ENCODE measurements at places on chromosomes 3 and 15.

- no peak for DNase-seq
These were observed 57.6 kb upstream of the TNFSF10 start for GRCh38 chr3:172580680-172581401.

DNA sequence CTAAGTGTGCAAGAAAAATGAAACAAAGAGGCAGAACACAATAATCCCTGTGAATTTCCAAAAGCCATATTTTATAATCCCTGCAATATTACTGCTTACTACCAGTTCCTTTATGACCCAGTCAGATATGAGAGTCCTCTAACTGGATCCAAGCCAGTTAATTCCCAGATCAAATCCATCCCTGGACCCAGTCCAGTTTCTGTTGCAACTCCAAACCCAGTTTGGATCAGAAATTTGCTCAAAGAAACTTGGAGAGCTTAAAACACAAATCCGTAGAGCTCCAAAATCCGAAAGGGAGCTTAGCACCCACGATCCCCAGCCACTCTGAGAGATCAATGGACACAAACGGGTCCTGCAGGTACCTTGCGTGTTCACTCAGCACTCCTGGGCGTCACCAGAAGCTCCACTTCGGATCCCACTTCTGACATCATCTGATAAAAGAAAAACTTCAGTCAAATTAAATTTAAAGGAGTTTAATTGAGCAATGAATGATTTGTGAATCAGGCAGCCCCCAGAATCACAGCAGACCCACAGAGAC, 32.6 kb upstream of the THUMPD3 start:
- no peak for DNase-seq

DNA sequence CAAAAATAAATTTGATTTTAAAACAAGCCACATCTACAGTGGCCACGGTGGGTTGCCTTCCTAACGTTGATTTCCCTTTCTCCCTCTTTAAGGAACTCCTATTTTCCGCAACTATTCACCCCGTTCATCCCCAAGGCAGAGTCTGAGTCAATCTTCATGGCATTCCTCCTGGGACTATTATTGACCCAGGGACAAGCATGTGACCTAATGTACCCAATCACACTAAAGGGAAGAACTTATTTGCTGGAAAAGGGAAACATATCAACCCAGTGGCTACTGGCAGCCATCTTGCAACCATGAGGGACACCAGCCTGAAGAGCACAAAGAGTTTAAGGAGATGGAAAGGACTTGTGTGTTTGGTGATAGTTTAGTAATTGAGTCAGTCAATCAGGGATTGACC, 55.4 kb upstream of the ARHGEF3 start:
- no peak for DNase-seq

GRCh38 chr15:101022876-101023275, 103.7 kb downstream of the LRRK1 start:
- DNase-seq = peak; percentile 25

GRCh38 chr3:134799393-134799792, 4.3 kb downstream of the EPHB1 start:
- DNase-seq = peak; percentile 39

GRCh38 chr15:69786136-69786701, 311.5 kb downstream of the TLE3 start:
- DNase-seq = peak; percentile 24

GRCh38 chr3:94716326-94717018, 653.6 kb downstream of the NSUN3 start:
- DNase-seq = no peak

DNA sequence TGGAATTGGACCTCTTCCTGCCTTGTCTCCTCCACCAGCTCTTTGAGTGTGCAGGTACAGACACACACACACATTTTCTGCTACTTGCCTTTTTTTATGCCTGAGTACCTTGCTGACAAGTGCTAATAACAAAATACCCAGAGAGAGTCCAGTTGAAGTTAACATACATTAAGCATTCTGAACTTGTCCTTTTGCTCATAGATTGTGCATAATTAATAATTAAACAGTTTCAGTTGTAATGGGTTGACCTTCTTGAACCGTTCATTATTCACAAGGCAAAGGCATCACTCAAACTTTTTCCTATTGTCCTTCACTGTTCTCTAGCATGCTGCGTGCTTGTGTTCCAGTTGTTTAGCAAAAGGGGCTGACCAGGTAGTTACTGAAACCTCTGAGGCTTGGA, 59.6 kb upstream of the SKOR1 start:
- no peak for DNase-seq

- peak; percentile 86 for DNase-seq
These were observed 25.1 kb downstream of the C3orf18 start for GRCh38 chr3:50542177-50543034.

DNA sequence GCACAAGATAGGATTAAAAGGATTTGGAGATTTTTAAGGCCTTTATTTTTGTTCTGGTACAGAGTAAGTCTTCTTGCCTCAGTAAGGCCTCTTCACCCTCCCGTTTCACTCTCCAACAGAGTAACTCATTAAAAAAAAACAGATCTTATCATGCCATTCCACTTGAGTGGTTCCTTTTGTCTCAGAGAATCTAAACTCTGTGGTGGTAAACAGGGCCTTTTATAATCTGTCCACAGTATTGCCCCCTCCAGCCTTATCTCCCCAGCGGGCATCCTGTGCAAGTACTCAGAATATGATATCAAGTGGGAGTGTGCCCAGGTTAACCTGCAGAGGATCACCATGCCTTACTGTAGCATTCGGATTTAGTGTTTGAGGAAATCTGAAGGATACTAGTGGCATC, 20.3 kb upstream of the ATOSA start:
- no peak for DNase-seq

- DNase-seq = no peak
These were observed 170.9 kb downstream of the ERC2 start for GRCh38 chr3:56297281-56297840.

DNA sequence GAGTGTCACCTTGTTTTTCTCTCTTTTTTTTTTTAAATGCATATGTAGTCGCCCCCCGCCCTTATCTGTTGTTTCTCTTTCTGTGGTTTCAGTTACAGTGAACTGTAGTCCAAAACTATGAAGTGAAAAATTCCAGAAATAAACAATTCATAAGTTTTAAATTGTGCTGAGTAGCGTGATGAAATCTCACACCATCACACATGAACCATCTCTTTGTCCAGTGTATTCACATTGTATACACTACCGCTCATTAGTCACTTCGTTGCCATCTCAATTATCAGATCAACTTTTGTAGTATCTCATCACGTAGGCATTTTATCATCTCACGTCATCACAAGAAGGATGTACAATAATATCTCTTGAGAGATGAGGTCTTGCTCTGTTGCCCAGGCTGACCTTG, 62.5 kb upstream of the MLF1 start:
- no peak for DNase-seq

GRCh38 chr15:74790080-74790916, 8.4 kb downstream of the CSK start:
- no peak for DNase-seq

DNA sequence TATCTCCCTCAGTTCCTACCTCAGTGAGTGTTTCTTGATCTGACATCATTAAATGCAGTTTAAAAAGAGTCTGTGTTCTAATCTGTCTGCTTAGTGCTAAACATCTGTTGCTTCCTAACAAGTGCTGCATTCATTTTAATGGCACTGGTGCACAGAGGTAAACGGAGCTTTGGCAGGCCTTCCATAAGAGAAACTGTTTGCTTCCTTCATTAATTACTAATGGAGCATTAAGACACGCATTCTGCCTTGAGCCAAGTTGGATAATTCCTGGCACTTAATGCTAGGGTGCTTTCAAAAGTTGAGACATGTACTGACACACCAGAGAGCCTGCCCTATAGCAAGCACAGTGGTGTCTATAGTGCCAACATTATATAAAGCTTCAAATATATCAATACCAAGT, 34.7 kb downstream of the SCG5 start:
- DNase-seq = no peak

DNA sequence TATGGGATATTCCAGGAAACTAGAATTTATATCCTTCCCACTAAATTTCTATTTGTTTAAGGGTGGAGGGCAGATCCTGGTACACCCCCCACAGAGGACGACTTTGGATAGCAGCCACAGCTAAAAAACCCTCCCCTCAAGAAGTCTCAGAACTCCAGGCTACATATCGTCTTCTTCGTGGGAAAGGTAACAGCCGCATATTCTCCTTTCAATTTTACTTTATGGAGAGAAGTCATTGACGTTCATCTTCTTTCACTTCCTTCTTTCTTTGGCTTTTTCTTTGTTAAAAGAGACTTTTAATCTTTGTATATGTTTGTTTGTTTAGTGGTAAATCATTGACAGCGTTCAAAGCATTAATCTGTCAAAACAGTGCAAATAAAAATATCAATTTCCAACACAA, 36.3 kb downstream of the TRIP4 start:
- DNase-seq = no peak

DNA sequence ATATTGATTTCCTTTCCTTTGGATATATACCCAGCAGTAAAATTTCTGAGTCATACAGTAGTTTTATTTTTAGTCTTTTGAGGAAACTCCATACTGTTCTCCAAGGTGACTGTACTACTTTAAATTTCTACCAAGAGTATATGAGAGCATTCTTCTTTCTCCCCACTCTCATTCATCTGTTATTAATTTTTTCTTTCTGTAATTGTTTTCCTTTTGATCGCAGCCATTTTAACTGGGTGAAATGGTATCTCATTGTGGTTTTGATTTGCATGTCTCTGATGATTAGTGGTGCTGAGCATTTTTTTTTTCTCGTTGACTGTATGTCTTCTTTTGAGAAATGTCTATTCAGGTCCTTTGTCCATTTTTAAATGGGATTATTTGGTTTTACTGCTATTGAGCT, 18.3 kb upstream of the VGLL3 start:
- DNase-seq = no peak

DNA sequence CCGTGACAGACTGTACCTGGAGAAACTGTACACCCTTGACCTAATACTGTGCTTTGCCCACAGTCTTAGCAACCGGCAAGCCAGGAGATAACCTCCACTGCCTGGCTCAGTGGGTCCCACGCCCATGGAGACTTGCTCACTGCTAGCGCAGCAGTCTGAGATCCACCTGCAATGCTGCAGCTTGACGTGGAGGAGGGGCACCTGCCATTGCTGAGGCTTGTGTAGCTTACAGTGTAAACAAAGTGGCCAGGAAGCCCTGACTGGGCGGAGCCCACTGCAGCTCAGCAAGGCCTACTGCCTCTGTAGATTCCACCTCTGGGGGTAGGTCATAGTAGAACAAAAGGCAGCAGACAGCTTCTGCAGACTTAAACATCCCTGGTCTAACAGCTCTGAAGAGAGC, 189.3 kb downstream of the EDEM1 start:
- peak; percentile 53 for DNase-seq

DNA sequence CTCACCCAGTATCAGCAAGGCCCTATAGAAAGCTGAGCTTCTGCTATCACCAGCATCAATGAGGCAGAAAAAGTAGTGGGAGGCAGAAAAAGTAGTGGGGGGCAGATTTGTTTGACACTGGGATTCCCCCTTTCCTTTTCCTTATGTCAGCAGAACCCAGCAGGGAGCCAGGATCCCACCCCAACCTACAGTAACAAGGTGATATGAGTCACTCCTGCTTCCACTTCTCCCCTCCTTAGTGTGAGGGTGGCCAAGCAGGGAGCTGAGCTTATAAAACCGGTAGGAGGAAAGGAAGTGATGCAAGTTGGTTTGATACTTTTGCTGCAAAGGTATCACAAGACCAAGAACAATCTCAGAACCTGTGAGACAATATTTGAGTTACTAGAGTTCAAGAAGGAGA, 128.7 kb downstream of the SCAPER start:
- no peak for DNase-seq

GRCh38 chr15:64315216-64315615, 40.8 kb downstream of the CSNK1G1 start:
- DNase-seq = no peak

DNA sequence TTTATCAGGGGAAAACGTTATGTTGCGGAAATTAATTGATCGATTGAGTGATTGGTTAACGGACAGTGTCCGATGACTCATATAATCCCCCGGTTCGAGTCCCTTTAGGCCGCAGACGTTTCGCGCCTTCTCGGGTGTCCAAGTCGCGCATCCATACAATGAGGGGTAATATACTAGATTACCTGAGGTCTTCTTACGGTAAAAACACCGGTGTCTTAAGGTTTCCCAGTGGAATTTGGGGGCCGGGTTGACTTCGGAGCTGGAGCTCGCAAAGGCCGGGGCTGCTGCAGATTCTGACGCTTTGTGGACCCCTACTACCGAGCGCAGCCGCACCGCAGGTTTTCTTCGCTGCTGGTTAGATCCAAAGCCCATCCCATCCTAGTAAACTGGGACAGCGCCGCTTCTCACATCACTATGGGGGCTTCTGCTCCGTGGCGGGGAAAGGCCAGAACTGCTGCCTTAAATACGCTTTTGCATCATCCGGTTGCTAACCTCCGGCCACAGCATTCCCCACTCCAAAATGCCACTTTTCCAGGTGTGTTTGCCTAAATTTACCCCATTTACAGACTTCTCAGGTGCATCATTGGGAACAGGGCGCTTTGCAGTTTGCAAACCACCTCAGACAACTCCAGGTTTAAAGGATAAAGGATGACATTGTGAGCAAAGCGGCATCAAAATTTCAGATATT, 858 bp upstream of the SACM1L start:
- peak; percentile 71 for DNase-seq

- peak; percentile 90 for DNase-seq
These were observed 626 bp upstream of the PTPRG start for GRCh38 chr3:61560517-61561373.

GRCh38 chr15:35289024-35289617, 204.0 kb upstream of the NANOGP8 start:
- no peak for DNase-seq

DNA sequence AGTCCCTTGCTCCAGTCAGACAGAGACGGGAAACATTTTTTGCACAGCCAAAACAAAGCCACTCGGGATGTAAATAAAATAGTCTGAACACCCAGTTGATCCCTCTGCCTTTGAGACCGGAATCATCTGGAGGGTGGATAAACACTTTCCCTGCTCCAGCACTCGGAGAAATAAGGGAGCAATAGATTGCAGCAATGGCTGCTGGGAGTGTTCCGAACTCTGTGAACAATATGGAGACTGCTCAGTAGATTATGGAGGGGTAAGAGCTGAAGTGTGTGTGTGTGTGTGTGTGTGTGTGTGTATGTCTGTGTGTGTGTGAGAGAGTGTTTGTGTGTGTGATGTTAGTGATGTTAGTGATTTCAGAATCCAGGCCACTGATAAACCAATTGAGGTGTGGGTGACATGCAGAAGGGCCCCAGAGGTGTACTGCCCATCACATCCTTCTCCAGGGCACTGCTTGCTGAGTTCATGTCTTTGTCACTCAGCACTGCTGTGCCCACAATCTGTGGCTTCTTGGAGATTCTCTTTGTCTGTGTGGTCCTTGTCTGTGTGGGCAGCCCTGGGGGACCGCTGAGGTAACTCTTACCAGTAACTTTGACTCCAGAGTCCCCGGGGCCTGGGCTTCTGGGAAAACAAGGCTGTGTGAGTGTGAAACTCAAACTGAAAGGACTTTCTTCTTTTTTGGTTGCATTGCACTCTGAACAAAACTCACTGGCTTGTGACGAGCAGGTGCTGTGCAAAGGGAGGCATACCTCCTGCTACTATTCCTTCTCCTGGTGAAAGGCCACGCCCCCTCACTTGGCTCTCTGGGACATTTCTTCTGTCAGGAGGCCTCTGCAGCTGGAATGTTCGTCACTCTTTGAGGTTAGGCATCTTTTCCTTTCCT, 23.0 kb downstream of the CRYGS start:
- no peak for DNase-seq
